Germinal center (tissue), 1 donor: ENCODE measurements at places on chromosomes 3 and 15.

DNA sequence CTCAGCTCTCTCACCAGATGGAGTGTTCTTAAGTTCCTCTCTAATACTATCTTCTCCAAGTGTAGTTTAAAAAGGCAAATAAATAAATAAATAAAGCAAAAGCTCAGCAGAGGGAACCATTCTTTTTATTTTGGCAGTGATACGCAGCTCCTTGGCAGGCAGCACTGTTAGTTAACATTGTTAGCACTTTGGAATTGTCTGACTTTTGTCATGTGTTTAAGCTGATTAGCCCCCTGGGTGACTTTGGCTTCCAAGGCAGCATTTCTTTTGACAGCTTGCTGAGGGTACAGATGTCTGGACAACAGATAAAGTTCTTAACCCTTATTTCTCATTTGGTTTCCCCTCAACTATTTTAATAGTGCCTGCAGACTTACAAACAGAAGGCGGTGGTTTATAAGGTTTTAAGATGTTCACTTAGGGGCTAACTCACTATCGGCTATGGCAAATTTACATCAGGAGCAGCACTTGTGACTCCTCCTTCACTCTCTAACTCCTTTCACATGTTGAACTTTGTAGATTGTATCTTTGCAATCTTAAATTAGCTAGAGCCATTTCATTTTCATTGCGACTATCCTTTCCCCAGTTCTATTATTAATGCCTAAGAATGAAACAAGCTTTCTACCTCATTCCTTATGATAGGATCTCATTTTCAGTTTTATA is 213.4 kb downstream of the ZBBX start:
- DNase-seq = no peak

GRCh38 chr15:39273717-39274411 is 307.0 kb upstream of the THBS1 start:
- DNase-seq = no peak

DNA sequence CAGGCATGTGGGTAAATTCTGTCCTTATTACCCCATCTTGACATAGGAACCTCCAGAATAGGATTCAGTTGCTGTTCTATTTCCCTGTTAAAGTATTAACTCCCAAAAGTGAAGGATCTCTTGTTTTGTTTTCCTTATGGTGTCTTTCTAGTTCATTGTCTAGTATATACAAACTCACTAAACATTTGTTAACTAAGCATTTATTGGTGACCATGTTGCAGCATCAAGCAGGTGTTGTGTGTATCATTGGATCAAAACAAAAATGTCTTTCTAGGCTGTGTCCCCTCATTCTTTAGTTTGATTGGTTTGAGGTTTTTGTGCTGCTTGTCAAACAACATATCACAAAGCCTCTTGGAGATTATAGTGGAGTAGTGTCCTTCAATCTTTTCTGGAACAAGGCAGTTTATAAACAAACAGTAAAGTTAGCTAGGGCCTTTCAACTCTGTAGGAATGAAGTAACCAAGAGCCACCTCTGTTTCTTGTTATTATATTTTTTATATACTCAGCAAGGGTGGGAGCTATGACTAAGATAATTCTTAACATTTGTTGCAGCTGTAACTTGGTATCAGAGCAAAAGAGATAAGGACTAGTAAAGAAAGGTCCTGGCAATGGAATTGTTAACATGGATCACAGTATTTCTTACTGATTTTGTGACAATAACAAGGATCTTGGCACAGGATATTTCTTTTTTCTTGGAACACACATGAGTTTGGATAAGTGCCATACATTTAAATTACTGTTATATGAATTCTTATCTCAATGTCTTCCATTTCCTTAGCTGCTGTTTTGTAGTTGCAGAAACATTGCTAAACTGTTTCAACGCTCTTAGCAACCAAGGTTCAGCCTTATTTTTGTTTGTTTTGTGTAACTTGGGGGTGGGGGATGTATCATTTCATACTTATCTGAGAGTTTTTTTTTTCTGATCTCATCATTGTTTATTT is 49.3 kb downstream of the TMOD3 start:
- no peak for DNase-seq

GRCh38 chr3:56976651-56977560 is 83.6 kb upstream of the SPATA12 start:
- DNase-seq = no peak
